Cortex of kidney (tissue), 1 donor: ENCODE measurements at places on chromosomes 1 and 21.

DNA sequence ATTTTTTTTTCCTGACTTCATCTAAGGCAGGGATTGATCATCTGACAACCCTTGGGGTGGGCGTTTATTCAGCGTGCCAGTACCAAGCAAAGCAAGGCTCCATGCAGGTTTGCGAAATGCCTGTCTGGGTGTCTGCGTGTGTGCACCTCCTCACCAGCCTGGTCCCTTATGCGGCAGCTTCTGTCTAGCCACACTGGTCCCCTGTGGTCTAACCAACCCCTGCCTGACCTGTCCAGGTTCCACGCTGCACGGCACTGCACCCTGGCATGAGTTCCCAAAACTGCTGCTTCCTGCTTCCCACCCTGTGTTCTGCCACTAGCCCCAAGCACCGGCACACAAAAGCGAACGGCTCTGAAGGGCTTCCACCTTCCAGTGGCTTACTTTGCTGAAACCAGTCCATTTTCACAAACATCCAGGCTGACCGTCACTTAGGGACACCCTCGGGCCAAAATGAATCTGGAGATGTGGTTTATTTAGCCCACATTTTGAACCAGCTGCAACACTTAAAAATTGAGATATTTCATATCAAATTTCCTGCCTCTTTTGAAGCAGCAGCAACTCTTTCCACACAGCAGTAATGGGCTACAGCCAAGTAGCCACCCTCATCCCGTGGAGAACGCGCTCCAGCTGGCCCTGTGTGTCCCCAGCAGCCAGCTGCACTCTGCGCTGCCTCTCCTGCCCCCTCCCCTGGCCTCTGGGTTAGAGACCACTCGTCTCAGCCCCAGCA, 55.7 kb downstream of the HLCS start:
- DNase-seq = no peak

- no peak for DNase-seq
These were observed 11.8 kb downstream of the PDZK1IP1 start for GRCh38 chr1:47178020-47178419.

DNA sequence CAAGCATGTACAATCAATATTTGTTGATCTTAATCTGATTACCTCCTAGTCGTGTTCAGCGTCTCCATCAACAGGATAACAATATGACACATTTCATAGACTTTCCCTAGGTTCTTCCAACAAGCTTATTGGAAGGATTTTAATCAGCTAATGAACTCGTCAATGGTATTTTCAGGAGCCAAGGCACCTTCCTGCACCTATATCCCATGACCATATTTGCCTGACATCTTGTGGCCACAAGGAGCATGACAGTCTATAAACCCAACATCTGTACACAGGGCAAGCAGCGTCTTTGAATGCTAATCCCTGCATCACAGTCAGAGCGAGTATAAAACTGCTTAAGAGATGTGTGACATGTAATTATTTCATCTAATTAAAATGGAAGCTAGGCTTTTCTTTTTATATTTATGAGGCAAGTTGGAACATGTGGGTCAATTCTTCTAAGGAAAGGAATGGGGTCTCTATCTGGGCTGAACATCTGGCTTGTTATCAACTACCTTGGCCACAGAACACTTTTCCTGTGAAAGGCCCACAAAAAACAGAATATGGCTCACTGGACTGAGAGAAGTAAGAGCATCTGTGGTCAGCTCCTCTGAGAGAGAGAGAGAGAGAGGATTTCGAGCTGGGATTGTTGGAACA, 388.8 kb downstream of the NTNG1 start:
- no peak for DNase-seq

DNA sequence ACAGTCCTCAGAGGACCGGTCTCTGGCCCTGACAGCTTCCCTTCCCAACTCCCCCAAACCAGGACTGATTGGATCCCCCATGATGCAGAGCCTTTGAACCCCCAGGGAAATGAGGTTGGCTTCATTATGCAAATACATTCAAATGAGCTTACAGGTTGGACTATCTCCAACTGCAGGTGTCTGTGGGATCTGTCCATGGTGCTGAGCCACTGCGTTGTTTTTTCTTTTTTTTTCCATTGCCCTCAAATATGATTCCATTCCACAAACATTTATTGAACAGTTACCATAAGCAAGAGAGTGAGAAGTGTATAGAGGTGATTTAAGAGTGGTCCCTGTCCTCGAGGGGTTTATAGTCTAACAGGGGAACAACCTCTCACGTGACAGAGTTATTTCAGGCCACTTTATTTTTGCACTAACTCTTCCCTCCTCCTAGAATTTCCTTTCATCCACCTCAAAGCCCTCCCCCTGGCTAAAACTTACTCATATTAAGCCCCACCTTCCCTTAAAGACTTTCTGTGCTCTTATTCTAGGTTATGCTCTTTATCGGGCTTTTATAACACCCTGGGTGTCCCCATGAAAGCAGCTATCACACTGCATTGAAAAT, 21.9 kb downstream of the DLGAP3 start:
- DNase-seq = no peak

DNA sequence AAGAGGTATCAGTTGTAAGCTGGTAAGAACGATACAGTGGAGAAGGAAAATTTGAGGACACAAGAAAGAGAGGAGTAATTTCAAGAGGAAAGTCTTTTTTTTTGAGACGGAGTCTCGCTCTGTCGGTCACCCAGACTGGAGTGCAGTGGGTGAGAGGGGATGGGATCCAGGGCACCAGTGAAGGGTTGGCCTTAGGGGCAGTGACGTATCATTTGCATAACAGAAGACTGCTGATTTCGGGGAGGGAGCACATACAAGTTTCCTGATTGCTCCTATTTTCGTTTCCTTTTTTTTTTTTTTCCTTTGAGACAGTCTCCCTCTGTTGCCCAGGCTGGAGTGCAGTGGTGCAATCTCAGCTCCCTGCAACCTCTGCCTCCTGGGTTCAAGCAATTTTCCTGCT, 4.2 kb downstream of the S100A13 start:
- DNase-seq = no peak

- DNase-seq = no peak
These were observed 1003.0 kb upstream of the NCAM2 start for GRCh38 chr21:19995253-19995652.

- no peak for DNase-seq
These were observed 21.7 kb upstream of the RGS16 start for GRCh38 chr1:182625719-182626504.

GRCh38 chr1:20348326-20348915, 57.7 kb downstream of the VWA5B1 start:
- no peak for DNase-seq

- no peak for DNase-seq
These were observed 11.6 kb downstream of the IFI6 start for GRCh38 chr1:27660300-27660835.

DNA sequence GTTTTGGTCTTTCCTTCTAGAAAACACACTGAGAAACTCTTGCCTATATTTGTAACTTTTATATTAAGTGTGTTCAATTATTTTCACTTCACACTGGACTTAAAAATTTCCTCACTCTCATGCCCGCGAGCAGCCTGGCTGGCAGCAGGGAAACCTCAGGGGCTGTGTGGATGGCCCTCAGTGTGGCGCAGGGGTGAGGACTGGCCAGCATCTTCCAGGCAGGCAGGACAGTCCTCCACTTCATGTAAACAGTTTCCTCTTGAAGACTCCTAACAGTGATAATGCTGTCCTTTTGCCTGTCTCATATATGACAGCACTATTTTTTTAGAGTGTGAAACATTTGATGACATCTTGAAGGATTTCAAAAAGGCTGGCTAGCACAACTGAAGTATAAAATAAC, 618.6 kb downstream of the KIF26B start:
- DNase-seq = no peak

GRCh38 chr1:7109901-7110300, 324.6 kb downstream of the CAMTA1 start:
- no peak for DNase-seq

GRCh38 chr21:34883491-34884271, 165.4 kb downstream of the RUNX1 start:
- no peak for DNase-seq

- no peak for DNase-seq
These were observed 27.0 kb downstream of the STYXL2 start for GRCh38 chr1:167120899-167121298.

- DNase-seq = no peak
These were observed 9.0 kb downstream of the CLIC4 start for GRCh38 chr1:24754229-24754628.

- no peak for DNase-seq
These were observed 6.6 kb upstream of the C1orf174 start for GRCh38 chr1:3906672-3907020.

DNA sequence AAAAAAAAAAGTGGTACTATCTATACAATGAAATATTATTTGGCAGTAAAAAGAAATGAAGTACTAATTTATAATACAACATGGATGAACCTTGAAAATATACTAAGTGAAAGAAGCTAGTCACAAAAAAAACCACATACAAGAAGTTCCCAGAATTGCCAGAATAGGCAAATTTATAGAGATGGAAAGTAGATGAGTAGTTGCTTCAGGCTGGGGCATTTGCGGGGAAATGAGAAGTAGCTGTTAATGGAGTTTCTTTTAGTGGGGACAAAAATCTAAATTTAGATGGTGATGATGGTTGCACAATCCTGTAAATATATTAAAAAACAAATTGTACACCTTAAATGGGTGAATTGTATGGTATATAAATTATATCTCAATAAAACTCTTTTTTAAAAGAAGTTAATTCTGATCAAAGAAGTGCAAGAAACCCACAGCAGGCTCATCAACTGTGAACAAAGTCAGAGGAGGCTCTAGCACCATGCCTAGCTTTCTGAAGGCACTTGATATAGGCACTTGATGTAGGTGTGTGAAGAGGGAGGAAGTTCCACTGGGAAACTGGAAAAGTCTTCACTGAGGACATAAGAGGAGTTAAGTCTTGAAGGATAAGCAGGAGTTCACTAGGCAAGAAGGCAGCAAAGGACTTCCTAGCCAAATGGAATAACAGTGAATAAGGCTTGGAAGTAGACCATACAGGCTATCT, 52.5 kb downstream of the DMAP1 start:
- no peak for DNase-seq

- no peak for DNase-seq
These were observed 13.9 kb upstream of the PRKCZ start for GRCh38 chr1:2036287-2036686.

DNA sequence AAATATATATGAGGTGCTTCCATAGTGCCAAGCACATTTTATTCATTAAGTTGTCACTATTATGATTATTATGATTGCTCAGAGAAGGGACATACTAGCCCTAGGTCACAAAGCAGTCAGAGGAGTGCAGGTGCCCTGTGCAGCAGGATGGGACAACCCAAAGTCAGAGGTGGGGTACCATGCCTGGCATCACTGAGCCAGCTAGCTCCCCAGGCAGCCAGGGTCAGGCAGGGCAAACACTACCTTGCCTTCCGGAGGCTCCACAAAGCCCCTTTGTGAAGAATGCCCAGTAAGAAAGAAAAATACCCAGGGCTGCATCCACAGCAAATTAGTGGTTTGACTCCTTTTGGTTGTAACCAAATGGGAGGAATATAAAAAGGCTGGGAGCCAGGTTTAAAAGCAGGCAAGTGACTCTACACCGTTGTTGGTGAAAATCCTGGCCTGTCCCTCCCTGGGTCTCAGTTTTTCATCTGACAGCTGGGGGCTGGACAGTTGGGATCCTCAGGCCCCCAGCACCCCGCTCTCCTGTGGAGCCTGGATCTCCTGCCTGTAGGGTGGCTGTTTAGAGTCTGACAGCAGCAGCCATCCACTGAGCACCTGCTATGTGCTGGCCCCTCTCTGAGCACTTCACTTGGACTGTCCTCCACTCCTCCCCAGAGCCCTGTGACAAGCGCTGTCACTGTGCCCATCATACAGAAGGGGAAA, 98.8 kb downstream of the GLIS1 start:
- no peak for DNase-seq

GRCh38 chr1:173268261-173268660, 61.1 kb upstream of the TNFSF4 start:
- no peak for DNase-seq

DNA sequence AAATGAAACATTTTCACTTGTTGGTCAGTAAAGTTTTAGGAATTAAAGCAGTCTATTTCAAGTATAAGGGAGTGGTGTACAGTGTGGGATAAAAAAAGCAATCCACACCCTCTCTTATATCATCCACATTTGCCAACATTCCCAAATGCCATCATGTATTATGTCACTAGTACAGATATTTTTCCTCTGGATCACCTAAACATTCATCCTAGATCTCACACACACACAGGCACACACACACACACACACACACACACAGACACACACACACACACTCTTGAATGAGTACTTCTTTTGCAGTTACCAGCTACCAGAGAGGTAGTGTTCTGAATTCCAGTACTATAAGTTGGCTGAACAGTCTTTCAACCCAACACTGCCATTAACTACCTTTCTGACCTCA, 1369.1 kb upstream of the ADGRL4 start:
- no peak for DNase-seq

- no peak for DNase-seq
These were observed 587 bp downstream of the NKAIN1 start for GRCh38 chr1:31238986-31239613.

DNA sequence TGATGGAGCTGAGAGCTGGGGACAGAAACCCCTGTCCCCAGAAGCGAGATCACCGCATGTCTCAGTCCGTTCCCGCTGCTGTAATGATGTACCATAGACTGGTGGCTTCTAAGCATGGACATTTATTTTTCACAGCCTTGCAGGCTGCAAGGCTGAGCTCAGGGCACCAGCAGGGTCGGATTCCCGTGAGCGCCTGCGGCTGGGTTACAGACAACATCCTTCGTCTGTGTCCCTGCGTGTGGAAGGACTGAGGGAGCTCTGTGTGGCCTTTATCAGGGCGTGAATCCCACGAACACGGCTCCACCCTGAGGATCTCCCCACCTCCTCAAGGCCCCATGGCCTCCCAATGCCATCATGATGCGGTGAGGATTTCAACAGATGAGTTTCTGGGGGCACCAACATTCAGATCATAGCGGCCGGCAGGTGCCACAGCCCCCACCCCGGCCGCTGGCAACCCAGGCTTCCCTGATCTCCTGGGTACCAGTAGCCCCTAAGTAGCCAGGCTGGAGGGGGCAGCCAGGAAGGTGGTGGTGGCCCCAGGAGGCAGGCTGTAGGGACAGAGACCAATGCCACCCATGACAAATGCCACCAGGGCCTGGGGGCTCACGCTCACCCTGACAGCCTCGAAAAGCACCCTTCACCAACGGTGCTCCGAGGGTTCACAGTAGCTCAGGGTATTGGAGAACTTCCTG, 104.4 kb downstream of the CRYAA start:
- no peak for DNase-seq

DNA sequence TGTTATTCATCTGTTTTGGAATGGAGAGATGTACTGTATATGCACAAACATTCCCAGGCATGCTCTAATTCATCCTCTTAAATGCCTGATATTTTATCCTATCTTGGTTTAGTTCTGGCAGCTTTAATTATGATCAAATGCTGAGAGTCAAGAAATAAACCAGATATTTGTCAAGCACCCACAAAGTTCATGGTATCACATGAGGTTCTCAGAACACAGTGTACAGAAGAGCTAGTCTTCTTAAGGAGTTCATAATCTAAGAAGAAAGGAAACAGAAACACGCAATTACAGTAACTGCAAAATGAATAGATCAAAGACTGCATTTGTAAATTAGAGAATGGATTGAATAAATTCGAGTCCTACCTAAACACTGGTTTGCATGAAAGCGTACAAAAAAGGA, 58.3 kb upstream of the KCNH1 start:
- no peak for DNase-seq
